Stimulated activated CD8-positive, alpha-beta memory T cell treated with anti-CD3 and anti-CD28 coated beads, Interleukin-7, amount 100 ng/mL, for 4 hours (primary cell): ENCODE measurements at places on chromosomes 3 and 15.

DNA sequence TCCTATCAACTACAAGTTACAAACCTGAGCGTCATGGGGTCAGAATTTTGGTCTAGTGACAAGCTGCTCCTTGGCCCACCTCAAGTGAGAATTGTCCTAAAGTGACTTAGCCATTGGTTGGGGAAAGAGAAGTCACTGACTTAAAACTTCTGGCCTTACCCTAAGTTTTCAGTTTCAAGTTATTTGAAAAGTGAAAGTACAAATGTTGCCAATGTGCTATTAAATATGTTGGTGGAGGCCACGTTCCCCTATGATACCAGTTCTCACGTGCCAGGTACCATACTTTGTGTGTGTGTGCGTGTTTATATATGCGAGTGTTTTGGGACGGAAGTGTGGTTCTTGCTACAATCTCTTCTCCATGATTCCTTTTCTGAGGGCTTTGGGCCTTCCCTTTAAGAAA is 22.6 kb upstream of the RASGRP1 start:
- no peak for DNase-seq

- DNase-seq = no peak
Measured at GRCh38 chr15:33559207-33559890, 248.6 kb downstream of the RYR3 start.

GRCh38 chr3:44958386-44958785 is 17.6 kb downstream of the ZDHHC3 start:
- no peak for DNase-seq

DNA sequence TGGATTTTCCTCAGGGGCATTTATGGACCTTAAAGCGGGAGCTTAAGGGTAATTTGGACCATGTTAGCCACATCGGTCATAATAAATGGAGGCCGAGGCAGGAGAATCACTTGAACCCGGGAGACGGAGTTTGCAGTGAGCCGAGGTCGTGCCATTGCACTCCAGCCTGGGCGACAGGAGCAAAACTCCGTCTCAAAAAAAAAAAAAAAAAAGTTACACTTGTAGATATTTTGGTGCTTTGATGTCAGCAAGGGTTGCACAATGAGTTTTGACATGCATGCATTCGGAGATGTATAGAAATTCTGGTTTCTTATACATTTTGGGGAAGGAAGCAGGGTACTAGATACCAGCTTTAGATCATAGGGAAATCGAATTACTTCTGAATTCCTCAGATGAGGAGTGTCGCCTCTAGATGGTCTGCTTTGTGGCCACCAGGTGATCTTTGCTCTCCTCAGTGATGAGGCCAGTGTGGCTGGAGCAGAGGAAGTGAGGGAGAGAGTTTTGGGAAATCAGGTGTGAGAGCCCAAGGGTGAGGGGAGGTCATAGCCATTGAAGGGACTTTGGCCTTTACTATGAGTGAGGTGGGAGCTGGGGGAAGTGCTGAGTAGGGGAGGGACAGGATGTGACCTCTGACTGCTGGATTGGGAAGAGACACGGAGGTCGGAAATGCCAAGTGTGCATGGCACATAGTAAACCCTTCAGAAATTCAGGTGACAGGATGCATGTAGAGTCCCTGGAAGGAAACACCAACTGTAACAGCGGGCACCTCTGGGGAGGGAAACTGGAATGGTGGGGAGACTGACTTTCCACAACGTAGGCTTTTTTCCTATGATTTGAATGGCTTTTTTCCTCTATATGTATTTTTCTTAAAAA is 8.4 kb upstream of the RBSN start:
- DNase-seq = no peak

- no peak for DNase-seq
Measured at GRCh38 chr3:151987893-151988292, 114.5 kb downstream of the SUCNR1 start.

- DNase-seq = no peak
Measured at GRCh38 chr15:75031848-75032247, 8.5 kb downstream of the PPCDC start.

- no peak for DNase-seq
Measured at GRCh38 chr15:60392601-60392985, 5.2 kb downstream of the ANXA2 start.
